ENCODE measurements at places on chromosomes 3 and 15.

DNA sequence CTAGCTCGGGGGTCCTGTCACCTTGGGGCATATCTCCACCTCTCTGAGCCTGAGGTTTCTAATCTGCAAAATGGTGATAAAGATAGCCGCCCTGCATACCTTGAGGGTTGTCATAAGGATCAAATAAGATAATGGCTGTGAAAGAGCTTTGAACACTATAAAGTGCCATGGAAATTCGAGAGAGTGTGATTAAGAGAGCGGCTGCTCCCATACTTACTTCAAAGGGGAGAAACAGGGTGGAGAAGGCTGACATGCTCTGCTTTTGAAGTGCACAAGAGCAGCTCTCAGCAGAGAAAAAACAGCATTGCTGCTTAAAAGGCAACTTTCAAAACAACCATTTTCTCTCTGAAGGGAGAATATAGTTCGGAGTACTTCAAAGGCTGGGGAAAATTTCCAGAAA is 529.2 kb downstream of the EPHB1 start:
- DNase-seq: no peak

DNA sequence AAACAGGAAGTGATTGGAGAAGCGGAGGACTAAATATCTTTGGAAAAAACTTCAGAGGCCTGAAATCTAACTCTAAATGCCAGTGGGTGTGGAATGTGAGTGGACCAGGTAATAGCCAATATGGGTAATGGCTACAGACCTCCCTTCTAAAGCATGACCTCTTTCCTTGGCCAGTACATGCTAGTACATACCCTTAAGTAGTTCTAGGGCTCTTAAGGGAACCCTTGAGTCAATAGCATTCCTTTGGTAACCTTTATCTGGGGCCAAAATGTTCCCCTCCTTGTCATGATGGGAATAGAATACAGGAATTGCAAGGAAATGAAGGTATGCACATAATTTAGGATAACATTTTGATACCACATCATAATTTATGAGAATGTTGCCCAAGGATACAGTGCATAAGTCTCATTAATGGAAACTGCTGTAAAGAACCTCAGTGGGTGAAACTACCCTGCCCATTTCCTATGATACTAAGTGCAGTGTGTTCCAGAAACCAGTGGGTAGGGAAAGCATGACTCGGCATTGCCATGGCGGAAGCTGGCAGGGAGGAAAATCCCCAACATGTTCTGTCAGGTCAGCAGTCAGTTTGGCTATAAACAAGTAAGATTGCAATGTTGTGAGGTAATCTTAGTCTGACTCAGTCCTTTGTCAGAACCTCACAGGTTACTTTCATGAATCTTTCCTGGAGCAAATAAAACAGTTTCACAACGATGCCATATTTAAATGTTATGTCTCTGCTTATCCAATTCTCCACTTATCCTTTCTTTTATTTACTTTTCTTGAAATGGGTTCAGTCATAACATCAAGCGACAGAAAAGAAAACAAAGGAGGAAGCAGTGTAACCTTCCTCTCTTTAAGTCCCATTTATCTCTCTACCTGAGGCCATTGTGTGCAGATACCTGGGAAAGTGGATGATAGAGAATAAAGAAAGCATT is 23.5 kb upstream of the RAP2B start:
- no peak for DNase-seq

GRCh38 chr3:18740631-18741583 is 315.8 kb upstream of the SATB1 start:
- peak; percentile 65 for DNase-seq

- peak; percentile 28 for DNase-seq
These were observed 162.9 kb downstream of the CHSY1 start for GRCh38 chr15:101088788-101089578.

DNA sequence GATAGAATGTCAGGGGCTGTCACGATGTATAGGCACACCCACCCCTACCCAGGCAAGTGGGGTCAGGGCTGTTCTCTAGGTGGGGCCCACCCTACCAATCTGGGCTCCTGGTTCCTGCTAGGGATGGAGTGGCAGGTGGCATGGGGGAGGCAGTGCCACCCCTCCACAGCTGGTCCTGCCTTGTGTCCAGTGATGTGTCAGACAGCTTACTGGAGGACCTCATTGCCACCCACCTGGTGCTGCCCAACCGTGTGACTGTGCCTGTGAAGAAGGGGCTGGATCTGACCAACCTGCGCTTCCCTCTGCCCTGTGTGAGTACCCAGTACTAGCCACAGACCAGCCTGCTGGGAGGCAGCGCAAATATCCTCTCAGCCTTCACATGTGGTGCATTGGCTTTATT is 27.5 kb downstream of the ESYT3 start:
- no peak for DNase-seq

Data from T-helper 22 cell (primary cell).